ENCODE measurements at places on chromosomes 12 and 14.
A peak's percentile ranks its signal among the peaks of the same experiment; 100 is the strongest.

GRCh38 chr14:68685419-68686204 is 107.3 kb downstream of the ZFP36L1 start:
- DNase-seq = no peak

- DNase-seq = no peak
Measured at GRCh38 chr12:59401862-59402261, 194.0 kb upstream of the SLC16A7 start.

DNA sequence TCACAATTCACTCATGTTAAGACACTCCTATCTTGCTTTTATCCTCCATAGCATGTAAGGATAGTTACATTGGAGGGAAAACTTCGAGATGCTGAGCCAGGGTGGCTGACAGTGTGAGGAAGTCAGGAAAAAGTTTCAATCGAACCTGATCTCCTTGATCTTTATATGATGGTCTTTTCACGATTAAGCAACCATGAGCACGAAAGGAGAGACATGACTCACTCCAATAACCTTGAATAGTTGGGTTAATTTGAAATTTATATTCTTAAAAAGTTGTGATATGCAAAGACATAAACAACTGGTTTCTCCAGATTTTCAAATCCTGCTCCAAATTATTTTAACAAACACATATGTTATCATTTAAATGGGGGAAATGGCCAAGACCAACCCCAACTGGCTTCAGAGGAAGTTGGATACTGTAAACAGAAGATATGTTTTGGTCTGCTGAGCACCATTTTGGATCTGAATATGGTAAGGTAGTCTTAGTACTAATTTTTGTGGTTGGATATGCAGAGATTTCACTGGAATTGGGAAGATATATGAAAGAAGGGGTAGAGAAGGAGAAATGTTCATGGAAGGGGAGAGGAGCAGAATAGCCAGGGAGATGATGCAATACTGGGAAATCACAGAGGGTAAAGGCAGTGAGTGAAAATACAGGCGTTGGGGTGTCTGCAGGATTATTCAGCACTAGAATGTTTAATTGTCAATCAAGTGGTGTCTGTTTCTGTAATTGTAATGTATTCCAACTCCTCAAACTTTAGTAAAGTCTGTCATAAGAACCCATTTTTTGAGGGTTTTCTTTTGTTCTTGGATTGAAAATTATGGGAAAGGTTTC is 185.2 kb upstream of the SLC38A2 start:
- DNase-seq = no peak

DNA sequence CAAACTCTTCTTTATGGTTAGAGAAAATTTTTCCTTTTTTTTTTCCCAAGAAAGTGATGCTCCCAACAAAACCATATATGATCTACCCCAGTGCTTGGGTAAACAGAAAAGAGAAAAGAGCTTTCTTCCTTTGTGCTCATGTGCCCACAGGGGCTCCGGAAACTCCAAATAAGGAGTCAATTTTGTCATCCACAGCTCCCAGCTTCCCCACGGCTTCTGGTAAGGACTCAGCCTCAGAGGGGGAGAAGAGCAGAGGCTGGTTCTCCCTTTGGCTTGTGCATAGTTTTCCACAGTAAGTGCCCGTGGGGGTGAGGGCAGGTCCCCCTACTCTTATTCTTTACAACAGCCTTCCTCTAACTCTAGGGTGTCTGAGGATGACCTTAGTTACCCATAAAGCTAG is 13.3 kb upstream of the RGS6 start:
- DNase-seq = peak; percentile 66

GRCh38 chr12:27635349-27635972 is 60.8 kb upstream of the REP15 start:
- DNase-seq = no peak

GRCh38 chr14:93065272-93065730 is 50.4 kb downstream of the ITPK1 start:
- DNase-seq = no peak

DNA sequence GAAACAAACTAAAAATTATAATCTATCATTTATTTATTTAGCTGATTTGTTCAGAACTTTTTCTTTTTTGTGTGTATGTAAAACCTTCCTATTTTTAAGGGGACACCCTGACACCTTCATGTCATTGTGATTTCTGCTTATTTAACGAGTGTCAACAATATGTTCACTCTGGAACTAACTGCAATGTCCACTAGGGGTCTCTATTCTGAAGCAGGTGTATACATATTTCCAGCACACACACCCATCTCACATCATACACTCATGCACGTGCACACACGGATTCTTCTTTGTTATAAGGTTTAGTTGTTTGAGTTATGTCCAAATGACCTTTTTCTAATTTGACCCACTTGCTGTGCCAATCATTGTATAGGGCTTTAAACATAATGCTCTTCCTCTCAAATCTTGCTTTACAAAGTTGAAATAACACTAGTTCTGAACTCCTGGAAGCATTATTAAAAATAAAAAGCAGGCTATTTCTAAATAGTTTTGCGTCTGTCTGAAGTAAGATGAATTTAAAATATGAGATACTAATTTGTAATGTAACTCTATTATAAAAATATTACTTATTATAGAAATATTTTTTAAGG is 15.5 kb downstream of the E2F7 start:
- peak; percentile 65 for DNase-seq

GRCh38 chr12:80099259-80099658 is at the start of gene OTOGL:
Gene OTOGL (plus strand): TSS chr12:80099537. CDS start chr12:80209432, 109,895 bp downstream.
- no peak for DNase-seq

DNA sequence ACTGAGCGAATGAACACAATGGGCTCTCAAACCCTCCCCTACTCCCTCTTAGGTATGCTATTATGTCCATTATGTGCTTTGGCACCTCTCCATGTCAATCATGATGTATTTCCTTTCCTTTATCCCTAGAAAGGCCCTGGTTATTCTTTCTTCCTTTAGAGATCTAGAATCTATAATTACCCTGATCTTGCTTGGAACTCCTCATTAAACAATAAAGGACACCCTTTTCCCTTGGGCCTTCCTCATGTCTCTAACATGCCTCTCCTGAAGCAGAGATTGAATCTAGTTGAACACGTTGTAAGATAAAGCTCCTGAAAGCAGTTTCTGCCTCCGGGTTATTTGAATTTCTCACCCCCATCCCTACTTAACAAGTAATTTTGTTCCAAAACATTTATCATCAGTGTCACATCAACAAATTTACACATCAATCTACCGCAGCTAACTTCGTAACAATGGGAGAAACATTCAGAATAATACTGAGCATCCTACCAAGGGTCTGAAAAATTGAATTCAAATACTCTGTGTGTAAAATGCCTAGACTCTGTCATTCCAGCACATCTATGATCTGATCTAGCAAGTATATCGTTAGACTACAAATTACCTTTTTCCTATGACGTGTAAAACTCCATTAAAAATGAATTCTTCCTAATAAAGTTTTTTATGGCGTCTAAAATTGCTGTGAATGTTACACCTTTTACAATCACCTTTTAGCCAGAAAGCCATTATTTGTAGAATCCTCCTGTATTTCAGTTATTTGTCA is 5.4 kb downstream of the USP44 start:
- DNase-seq = no peak

GRCh38 chr14:104794099-104794498 is 1.4 kb downstream of the AKT1 start:
- DNase-seq = peak; percentile 96

GRCh38 chr12:46024099-46024498 is 33.7 kb upstream of the SCAF11 start:
- no peak for DNase-seq

- peak; percentile 4 for DNase-seq
Measured at GRCh38 chr12:131529196-131530040, 181.5 kb upstream of the SFSWAP start.

GRCh38 chr12:13451776-13452175 is 255.2 kb downstream of the EMP1 start:
- no peak for DNase-seq

GRCh38 chr14:96166461-96167223 is 38.0 kb upstream of the BDKRB2 start:
- DNase-seq = no peak
